ENCODE measurements at places on chromosomes 2 and 18. TPM values are rescaled to one million over a fixed set of nuclear protein-coding genes. Genes with fewer than 3 reads are reported as not detected.

DNA sequence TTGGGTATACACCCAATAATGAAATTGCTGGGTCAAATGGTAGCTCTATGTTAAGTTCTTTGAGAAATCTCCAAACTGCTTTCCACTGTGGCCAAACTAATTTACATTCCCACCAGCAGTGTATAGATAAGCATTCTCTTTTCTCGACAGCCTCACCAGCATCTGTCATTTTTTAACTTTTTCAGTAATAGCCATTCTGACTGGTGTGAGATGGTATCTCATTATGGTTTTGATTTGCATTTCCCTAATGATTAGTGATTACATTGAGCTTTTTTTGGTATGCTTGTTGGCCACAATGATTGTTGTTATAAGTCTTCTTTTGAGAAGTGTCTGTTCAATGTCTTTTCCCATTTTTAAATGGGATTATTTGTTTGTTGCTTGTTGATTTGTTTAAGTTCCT is 50.4 kb upstream of the EPAS1 start:
- no peak for DNase-seq

DNA sequence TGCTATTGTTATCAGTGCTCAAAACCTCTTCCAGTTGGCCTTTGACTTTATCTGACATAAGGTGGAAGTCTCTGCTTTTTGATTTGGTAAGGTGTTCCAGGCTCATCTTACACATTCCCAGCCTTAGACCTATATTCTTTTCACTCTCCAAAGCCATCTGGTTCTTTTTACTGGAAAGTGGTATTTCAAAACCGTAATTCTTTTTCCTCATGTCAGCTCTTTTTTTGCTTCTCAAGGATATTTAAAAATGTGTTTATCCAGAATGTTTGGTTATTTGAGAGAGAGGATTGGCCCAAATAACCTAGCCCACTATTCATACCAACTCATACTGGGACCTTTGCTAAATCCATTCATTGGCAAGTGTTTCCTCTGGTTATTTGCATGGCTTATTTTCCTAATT is 411.2 kb upstream of the PIK3C3 start:
- DNase-seq = no peak

DNA sequence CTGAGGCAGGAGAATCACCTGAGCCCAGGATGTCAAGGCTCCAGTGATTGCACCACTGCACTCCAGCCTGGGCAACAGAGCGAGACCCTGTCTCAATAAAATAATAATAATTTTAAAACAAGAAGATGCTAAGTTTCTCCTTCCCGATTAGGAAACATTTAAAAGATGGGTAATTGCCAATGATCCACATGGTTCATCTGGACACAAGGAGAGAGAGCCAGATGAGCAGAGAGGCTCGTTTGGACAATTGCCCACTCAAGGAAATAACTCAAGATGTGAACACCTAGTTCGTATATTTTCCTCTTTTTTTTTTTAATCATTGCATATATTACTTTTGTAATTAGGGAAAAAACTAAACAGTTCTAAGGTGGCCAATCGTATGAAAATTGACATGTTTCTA is 3.6 kb upstream of the ACTG2 start:
- DNase-seq = no peak

- peak; percentile 96 for DNase-seq
Observed at GRCh38 chr2:217713395-217714286, 289.2 kb downstream of the TNS1 start.

GRCh38 chr2:205189301-205189700 is 493.0 kb upstream of the NRP2 start:
- no peak for DNase-seq

DNA sequence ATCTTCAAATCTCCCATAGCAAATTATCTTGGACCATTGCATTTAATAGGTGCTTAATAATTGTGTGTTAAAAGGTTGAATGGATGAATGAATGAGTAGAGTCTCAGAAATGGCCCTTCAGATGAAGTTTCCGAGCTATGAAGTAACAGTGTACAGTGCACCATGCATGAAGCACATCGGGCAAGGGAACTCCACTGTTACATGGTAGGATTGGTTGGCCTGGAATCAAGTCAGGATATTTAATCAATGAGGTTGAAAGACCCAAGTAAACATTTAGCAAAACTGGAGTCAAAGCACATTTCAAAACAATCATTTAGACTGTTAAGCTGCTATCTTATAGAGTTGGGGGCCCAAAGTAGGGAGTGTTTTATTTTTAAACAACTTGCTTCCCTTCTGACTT is 80.0 kb downstream of the APOB start:
- DNase-seq = no peak

GRCh38 chr2:48448274-48449061 is 81.5 kb upstream of the STON1 start:
- no peak for DNase-seq

Gene TUBB6
- total RNA-seq = 27.7 TPM

Gene FAM117B
- total RNA-seq = 34.0 TPM

Gene C1GALT1C1L
- 0.20 TPM for total RNA-seq

Gene CCDC102B
- total RNA-seq = 4.9 TPM

Gene BCL11A
- 16.7 TPM for total RNA-seq
